Caco-2 (cell line): ENCODE measurements at places on chromosomes 12 and 14. TPM values are rescaled to one million over a fixed set of nuclear protein-coding genes. Genes with fewer than 3 reads are reported as not detected.

Gene EEA1
- 68.9 TPM in 2 replicates for total RNA-seq

Gene CCDC175
- total RNA-seq, result not detected in 2 replicates

Gene DIO3
- total RNA-seq, result 0.41 and 0.53 TPM in 2 replicates

GRCh38 chr14:79997509-79998208 is 213.6 kb downstream of the DIO2 start:
- H3K36me3 ChIP-seq, result no peaks in the 10 kb centered on the region
- H3K4me1 ChIP-seq, result peaks cover under 1% of the 10 kb centered on the region; the same call in 1 of the 2 replicates

DNA sequence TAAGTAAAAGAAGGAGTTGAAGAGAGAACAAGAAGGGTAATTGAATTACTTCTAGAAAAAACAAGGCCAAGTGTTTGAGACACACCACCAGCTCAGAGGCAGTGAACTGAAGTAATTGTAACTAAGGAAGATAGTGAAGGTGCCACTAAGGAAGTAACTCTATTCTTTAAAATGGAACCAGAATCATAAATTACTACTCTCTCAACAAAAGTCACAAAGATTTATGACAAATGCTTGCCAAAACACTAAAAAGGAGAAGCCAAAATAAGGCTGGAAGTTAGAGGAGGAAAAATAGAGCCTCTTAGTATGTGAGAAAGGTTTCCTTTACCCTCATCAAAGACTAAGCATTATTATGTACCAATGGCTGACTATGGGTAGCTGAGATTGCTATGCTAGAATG is 208.5 kb downstream of the MDGA2 start:
- H3K4me3 ChIP-seq, result no peak overlapping the region
- H3K36me3 ChIP-seq, result no peaks in the 10 kb centered on the region
- DNase-seq, result no peak
- H3K27ac ChIP-seq, result no peak overlapping the region

DNA sequence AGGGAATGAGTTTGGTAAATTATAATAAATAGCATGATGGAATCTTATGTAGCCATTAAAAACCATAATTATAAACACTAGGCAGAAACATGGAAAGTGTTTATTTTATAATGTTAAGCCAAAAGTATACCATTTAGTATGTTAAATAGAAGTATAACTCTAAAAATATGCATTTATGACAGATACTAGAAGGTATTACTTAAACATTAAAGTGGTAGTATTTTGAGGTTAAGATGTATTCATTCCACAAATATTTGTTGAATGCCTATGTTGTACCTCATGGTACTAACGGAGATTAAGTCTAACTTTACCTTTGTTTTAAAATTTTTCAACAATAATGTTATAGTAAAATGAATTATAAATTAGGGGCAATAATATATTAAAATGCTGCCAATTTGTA is 24.1 kb downstream of the TTC8 start:
- no peak overlapping the region for H3K27ac ChIP-seq
- no peaks in the 10 kb centered on the region for H3K27me3 ChIP-seq
- no peak overlapping the region for H3K4me3 ChIP-seq
- H3K36me3 ChIP-seq, result no peaks in the 10 kb centered on the region
- no peak for DNase-seq

DNA sequence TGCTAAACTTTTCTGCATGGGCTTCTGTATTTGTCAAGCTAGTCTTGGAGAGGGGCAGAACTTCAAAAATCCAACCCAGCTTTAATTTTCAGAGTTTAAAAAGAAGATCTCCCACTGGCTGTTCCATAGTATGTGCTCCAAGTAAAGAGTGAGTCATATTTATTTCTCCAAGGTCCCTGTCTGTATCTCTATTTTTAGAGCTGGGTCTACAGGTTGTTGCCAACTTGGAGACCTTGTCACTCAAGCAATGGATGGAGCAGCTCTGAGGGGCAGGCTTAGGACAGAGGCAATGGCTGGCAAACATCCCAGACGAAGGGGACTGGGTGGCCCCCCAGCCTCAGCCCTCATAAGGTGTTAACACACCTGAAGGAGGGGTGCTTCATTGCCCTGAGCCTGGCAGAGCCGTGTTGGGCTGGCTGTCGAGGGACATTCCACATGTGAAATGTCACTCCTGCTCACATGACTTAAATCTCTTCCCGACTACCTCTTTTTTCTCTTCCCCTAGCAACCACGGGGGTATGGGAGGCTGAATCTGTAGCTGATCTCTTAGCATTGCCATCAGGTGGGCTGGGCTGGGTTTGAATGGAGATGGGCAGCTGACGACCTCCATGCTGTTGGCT is 103.1 kb downstream of the SMOC1 start:
- no peaks in the 10 kb centered on the region for H3K27me3 ChIP-seq
- H3K4me1 ChIP-seq, result peaks cover 30% of the 10 kb centered on the region
- no peak overlapping the region for H3K4me3 ChIP-seq
- H3K36me3 ChIP-seq, result no peaks in the 10 kb centered on the region

- peaks cover 17% of the 10 kb centered on the region for H3K4me1 ChIP-seq
- H3K27me3 ChIP-seq, result no peaks in the 10 kb centered on the region
- peak overlapping the region; percentile 88 for H3K4me3 ChIP-seq
- peak overlapping the region; percentile 38 for H3K27ac ChIP-seq
These were observed 446 bp upstream of the SPATS2 start for GRCh38 chr12:49366652-49367380.
